Fibroblast of pulmonary artery (primary cell): ENCODE measurements at places on chromosomes 1 and 21.
A peak's percentile ranks its signal among the peaks of the same experiment; 100 is the strongest.

DNA sequence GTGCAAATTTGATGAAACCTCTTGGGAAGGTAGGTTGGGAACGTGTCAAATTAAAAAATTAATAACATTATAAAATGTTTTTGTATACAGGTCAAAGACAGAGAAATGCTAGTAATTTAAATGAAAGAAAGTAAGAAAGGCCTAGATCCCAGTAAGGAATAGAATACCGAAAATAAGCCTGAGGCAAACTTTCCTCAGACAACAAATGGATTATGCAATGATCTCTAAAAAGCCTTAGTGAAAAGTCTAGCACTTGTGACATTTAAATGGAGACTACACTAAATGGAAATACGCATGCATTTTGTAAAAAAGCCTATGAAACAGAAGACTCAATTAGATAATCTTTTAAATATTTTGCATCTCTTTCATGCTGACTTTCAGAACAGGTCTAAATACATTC lies 138.5 kb upstream of the ZNHIT6 start:
- no peak for DNase-seq

GRCh38 chr1:110466646-110467280 lies 15.8 kb downstream of the PROK1 start:
- no peak for DNase-seq

DNA sequence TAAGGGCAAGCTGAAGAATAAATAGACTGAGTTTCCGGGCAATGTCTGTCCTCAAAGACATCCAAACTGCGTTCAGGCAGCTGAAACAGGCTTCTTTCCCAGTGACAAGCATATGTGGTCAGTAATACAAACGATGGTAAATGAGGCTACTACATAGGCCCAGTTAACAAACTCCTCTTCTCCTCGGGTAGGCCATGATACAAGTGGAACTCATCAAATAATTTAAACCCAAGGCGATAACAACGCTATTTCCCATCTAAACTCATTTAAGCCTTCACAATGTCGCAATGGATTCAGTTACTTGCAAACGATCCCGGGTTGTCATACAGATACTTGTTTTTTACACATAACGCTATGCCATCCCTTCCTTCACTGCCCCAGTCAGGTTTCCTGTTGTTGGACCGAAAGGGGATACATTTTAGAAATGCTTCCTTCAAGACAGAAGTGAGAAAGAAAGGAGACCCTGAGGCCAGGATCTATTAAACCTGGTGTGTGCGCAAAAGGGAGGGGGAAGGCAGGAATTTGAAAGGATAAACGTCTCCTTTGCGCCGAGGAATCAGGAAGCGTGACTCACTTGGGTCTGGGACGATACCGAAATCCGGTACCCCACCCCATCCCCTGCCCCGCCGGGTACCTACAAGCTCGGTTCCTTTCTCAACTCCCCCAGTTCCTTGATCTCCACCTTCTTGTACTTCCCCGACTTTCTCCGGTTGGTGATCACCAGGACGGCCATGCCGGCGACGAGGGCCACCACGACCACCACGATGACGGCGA lies 1.3 kb downstream of the TACSTD2 start:
- DNase-seq, result no peak

DNA sequence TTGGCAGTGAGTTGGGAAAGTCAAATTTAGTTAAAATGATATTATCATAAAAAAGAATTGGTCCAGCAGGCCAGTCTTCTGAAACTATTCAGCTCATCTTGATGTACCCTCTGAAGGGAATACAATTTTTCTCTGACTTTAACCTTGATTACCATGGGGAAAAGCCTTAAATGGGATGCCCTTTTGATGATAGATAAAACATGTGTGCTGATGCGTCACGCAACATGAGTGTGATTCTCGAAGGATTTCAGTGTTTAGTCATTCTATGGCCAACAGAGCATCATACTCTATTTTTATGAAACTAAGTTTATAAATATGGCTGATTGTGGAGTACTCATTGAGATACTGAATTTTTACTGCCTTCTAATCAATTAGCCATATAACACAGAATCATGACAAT lies 171.5 kb downstream of the ZNF281 start:
- DNase-seq, result no peak

DNA sequence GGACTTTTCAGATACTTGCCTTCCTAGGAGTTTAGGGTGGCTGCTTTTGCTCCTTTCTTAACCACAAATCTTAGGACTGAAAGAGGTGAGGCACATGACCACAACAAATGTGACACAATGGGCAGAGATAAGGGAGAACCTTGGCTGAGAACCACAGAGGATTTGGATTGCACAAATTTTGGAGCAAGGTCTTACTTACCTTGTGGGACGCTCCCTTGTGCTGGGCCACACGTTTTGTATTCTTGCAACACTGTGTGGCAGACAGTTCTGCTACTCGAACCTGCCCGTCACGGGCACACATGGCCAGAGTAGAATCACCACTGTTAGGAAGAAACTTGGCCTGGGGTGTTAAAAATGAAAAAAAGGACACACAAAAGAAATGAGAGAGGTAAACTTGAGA lies 23.9 kb downstream of the DCAF8 start:
- no peak for DNase-seq

DNA sequence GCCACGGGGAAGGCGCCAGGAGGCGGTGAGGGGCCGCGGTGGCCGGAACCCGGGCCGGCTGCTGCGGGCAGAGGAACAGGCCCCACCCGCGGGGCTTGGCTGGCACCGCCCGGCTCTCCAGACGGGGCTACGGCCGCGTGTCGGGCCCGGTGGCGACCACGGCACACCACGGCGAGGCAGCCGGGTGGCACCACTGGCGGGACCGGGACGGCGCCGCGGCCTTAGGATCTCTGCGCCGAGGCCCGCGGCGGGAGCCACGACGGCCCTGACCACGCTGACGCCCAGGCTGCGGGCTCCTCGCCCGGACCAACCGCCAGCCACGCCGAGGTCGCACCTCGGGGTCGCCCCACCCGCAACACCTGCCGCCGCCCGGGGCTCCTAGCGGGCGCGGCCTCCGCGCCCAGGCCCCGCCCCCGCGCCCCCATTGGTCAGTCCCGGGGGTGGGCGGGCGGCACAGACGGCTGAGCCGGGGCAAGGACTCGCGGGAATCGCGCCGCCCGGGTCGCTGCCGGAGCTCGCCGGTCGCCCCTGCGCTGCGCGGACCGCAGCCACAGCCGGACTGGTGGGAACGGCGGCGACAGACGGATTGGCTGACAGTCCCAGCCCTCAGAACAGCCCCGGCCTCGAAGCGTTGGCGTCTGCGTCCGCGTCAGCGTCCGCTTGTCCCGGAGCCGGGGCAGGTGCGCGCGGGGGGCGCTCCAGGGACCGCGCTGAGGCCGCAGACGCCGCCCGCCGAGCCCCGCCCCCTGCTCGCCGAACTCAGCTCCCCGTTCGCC lies at the start of gene BMP8A:
Gene BMP8A (plus strand): TSS at position 491 of the 776 bp plus-strand sequence. CDS start 356 bp downstream, outside the sequence.
- peak; percentile 33 for DNase-seq

GRCh38 chr21:26877018-26877417 lies 31.8 kb upstream of the ADAMTS1 start:
- DNase-seq, result no peak

DNA sequence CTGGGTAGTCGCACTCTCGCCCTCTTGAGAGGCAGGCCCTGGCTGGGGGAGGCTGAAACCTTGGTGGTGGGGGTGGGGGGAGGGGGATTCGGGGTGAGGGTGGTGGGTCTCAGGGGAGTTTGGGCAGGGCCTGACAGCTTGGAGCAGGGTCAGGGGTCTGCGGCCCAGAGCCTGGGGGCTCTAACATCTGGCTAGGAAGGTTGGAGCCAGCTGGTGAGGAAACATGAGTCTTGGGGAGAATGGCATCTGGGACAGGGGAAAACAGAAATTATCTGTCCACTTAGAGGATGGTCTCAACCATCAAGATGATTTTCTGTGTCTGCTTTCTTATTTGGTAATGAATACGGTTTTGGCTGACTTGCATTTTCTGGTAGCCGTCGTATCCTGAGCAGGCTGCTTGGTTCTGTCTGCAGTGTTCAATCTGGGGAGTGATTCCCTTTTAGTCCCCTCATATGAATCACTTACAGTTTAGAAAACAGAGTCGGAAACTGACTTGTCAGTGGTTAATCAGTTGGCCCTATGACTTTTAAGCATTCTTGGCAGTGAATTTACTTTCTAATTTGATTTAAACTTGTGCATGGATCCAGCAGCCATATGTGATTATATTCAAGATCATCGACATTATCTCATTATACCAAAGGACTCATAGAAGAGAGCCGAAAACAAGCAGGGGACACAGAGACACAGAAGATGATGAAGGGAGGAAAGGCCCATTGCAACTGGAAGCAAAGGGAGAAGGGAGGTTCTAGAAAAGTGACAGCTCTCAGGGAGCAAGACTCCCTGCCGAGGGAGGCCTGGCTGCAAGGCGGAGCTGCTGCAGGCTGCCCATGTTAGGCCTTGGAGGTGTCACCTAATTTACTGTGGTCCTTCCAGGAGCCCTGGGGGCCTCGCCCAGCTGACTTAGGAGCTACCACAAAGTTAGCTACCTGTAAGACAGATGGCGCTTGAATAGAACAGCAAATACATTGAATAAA lies 237.6 kb downstream of the SDCCAG8 start:
- DNase-seq, result peak; percentile 36

GRCh38 chr1:43783671-43784205 lies 76.4 kb downstream of the ST3GAL3 start:
- no peak for DNase-seq

DNA sequence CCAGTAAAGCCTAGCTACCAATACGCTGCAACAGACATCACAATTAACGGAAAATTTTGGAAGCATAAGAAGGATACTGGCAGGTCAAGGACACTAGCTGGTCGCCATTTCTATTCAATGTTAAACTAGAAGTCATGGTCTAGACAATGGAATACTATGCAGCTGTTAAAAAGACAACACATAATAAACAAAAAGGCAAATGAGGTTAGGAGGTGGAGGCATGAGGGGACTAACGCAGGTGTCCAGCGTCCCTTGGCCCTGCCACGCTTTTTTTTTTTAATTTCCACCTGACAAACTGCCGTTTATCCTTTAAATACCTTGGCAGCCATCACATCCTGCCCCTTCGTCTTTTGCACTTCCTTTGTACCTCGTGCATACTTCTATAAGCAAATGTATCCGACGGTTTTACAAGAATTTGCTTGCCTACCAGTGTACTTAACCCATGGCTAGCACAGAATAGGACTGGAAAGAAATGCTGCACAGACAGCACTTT lies 698 bp upstream of the SLC22A15 start:
- no peak for DNase-seq

GRCh38 chr21:24076179-24076578 lies 1531.1 kb downstream of the MRPL39 start:
- peak; percentile 63 for DNase-seq

DNA sequence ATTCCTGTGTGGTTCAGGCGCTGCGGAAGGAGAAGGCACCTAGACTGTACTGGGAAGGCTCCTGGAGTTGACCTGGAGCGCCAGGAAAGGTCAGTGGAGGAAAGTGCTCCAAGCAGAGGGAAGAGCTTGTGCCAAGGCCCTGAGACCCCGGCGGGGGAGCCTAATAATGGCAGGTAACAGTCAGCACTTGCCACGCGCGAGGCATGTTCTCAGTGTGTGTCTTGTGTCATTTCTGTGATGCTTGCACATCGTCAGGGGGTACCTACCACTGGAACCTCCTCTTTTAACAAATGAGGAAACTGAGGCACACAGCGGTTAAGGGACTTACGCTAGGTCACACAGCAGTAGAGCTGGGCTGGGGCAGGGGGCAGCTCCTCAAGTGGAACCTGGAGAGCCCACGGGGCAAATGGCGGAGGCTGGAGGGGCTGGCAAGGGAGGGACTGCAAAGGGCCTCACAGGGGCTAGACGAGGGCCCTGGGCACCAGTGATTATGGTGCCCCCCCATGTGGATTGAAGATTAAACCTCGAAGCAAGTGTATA lies 976 bp upstream of the BMP8B start:
- DNase-seq, result no peak

DNA sequence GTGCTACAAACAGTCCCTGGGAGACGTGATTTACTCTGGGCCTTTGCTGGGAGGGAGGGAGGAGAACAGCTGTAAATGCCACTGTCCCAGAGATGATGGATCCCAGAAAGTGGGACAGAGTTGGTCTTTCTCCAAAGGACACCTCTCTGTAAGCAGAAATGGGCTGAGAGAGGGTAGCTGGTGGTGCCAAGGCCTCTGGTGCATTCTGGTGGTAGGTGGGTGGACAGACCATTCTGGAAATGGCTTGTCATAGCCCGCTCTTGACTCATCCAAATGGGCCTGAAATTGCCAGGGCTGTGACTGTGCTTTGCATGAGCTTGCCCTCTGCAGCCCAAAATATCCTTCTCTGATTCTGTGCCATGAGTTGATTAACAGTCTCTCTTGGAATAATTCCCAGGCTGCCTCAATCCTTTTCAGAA lies 36.1 kb downstream of the CCDC185 start:
- DNase-seq, result no peak

DNA sequence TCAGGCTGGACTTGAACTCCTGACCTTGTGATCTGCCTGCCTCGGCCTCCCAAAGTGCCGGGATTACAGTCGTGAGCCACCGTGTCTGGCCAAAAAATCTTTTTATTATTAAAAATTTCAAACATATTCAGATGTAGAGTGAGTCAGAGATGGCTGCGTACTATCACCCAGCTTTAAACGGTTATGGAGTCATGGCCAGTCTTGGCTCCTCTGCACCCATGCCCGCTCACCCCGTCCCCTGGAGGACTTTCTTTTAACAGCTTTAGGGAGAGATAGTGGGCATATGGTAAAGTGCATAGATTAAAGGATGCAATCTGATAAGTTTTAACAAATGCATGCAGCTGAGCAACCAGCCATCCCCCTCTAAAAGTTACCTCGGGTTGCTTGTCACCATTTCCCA lies 51.8 kb downstream of the TNFRSF8 start:
- DNase-seq, result no peak

DNA sequence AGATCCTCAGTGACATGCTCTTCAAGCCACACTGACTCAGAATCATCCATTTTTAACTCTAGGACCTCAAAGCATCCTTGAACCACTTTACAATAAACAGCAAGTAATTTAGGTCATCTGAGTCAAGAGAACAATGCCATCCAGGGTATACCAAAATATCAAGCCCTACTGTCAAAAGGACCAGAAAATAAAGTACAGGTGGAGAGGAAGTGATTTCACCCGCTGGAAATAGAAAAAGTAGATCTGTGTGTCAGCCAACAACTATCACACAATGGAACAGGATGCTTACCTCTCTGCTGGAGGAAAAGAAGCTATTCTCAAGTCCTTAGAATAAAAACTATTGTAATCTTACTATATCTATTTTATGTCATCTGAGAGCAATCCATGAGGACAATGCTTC lies 37.0 kb downstream of the RERE start:
- no peak for DNase-seq

- no peak for DNase-seq
Observed at GRCh38 chr1:37159102-37159501, 124.8 kb upstream of the GRIK3 start.

- peak; percentile 42 for DNase-seq
Observed at GRCh38 chr1:83928396-83928795, 70.5 kb downstream of the TTLL7 start.

DNA sequence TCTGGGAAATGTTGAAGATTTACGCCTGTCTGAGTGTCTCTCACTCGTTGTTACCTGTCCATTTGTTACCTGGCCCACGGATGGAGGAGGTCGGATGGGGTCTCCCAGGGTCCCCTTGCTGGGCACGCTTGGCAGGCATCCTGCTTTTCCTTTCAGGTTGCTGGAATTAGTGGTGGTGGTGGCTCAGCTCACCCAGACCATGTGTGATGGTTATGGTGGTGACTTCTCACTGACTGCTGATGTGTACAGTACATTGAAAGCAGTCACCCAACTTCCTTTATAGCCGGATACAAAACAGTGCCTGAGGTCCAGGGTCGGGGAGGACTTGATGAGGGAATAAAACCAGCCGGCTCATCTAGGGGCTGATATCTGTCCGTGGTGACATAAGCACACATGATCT lies 19.5 kb downstream of the MAPKAPK2 start:
- no peak for DNase-seq

- DNase-seq, result peak; percentile 69
Observed at GRCh38 chr1:24586970-24587820, 31.3 kb downstream of the NCMAP start.

- DNase-seq, result no peak
Observed at GRCh38 chr1:151165281-151165737, 393 bp downstream of the LYSMD1 start.
